ENCODE measurements at places on chromosomes 5 and 9. TPM values are rescaled to one million over a fixed set of nuclear protein-coding genes. Genes with fewer than 3 reads are reported as not detected.

DNA sequence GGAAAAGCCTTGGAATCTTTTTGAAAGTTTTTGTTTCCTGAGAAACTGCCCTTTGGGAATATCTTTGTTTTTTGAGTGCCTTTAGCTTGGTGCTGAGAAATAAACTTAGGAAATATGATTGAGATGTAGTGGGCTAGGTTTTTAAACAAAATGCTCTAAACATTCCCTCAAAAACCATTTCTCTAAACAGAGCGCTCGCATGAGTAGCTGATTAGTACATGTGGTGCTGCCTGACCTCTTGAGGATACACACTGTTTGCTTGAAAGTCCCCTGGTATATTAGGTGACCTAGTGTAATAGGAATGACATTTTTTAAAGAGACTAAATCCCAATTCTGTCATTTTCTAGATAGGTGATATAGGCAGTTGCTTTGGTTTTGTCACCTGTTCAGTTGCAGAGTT is 132.3 kb downstream of the ADAMTSL1 start:
- DNase-seq: no peak

- DNase-seq: no peak
These were observed 21.7 kb upstream of the SPINK7 start for GRCh38 chr5:148290271-148291195.

DNA sequence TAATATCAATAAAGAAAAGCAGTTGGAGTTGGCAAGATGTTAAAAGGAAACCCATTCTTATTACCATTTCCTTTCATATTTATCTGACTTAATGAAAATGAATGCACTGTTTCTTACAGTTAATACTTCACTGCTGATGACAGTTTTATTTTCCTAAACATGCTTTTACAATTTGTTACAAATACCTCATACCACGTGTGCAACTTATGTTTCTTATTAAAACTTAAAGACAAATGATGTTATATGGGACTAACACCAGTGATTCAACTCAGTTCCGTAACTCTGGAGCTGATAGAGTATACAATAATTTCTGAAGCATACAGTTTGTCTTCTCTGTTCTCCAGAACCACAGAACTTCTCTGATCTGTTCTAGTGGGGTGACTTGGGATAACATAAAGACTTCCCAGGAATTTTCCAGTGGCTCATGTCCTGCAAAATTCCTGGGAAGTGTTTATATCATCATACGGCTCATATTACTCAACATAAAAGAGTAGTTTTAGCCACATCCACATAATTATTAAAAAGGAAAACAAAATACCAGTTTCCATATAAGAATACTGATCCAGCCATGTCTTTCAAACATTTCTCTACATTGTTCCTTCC is 1259.0 kb upstream of the C9orf72 start:
- no peak for DNase-seq

DNA sequence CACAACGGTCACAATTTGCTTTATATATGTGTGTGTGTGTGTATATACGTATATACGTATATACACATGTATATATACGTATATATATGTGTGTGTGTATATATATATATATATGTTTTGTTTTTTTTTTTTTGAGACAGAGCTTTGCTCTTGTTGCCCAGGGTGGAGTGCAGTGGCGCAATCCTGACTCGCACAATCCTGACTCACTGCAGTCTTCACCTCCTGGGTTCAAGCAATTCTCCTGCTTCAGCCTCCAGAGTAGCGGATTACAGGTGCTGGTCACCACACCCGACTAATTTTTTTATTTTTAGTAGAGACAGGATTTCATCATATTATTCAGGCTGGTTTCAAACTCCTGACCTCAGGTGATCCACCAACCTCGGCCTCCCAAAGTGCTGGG is 3.1 kb downstream of the RNF38 start:
- no peak for DNase-seq

GRCh38 chr5:26681861-26682260 is 356.5 kb downstream of the CDH9 start:
- no peak for DNase-seq

DNA sequence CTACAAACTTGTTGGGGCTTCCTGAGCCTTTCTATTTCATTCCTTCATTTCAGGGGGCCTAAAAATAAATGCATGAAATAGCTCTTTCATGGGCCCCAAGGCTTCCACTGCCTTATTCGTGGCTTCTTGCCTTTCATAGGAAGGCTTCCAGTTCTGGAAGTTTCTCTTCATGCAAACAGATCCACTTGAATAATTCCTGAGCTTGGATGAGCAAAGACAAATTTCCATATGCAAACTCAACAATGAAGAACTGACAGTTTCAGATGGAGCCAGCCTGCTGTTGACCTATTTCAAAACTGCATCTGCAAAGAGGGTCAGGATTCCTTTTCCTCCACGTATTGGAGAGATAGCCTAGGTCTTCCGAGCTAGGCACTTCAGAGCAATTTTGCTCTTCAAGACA is 142.1 kb downstream of the MLLT3 start:
- DNase-seq: no peak

- no peak for DNase-seq
These were observed 7.5 kb upstream of the CCDC180 start for GRCh38 chr9:97299809-97300414.

DNA sequence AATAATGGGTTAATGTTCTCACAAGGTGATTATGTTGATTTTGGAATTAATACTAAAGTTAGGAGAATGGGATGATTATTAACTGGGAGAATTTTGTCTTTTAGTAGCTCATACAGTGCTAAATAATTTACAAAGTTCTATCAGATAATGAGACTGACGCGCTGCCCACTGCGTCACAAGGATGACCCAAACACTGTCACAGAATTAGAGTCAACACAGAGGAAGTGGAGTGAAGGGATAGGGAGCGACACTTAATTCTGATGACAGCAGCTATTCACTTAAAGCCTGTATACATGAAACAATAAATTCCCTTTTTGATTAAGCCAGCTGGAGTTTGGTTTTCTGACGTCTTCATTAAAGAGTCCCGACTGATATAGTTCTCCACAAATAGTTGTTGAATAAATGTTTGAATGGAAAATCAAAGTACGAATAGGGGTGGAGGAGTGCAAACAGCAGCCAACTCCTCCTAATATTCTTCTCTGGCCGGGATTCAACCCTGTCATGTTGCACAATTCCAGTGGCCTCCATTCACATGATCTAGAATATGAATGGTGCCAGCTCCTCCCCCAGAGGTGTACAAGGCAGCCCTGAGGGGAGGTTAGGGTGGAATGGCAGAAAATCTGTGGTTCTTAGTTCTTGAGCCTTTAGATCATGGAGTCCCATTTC is 140.3 kb downstream of the PCSK1 start:
- DNase-seq: peak; percentile 35

GRCh38 chr5:79513308-79513703 is 628 bp downstream of the HOMER1 start:
- no peak for DNase-seq

DNA sequence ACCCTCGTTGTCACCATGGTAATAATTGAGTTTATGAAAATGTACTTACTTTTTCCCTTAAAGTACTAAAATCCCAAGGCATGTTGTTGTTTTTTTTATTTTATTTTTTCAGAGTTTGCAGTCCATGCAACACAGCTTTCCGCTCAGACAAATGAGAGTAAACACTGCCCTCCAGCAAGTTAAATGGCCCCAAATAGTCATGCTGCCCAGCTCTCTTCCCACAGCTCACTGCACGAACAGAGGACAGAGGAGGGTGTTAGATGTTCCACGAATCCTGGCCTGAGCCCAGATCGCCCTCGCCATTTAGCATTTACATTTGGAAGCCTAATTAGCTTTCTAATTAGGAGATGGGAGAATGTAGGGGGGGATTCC is 1.9 kb downstream of the NIM1K start:
- no peak for DNase-seq

DNA sequence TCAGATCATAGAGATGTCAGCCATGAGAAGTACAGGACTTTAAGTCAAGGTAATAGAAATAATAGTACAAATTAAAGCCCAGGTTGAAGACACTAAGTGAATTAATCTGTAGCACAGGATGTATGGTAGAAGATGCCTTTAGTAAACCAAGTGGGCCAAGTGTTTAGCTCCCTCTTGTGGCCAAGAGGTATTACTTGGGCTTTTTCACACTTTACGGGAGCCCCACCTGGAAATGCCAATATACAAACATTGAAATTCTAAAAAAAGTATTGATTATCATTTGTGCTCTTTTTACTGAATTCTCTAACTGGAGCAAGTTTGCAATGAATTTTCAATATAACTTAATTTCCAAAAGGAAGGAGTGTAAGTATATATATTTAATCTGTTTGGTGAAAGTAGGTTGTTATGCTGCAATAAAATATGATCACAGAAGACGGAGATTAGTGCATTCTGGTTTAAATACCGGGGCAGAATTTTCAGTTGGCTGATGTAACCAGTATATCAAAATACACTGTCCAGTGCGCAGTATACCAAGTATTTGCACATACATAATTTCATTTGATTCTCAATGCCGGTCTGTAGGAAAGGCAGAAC is 84.7 kb downstream of the PARP8 start:
- DNase-seq: no peak

- DNase-seq: no peak
These were observed 21.5 kb downstream of the CDK5RAP2 start for GRCh38 chr9:120558454-120558853.

- DNase-seq: no peak
These were observed 53.5 kb downstream of the SMIM23 start for GRCh38 chr5:171839112-171839511.

DNA sequence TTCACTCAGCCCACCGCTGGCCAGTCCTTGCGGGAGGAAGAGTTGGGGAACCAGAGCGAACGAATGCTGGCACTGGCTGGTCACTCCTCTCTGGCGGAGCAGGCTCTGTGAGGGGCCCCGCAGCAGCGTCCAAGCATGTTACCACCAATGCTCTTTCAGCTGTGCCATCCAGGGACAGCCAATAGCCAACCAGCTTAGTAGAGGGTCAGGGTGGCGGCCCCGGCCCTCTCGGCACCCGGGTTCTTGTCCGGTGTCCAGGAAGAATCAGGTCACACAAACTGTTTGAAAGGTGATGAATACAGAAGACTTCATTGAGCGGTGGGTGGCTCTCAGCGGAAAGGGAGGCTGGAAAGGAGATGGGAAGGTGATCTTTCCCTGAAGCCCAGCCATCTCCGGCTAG is 135.3 kb downstream of the EGFLAM start:
- DNase-seq: no peak

GRCh38 chr5:117149312-117149711 is 574.7 kb upstream of the SEMA6A start:
- DNase-seq: no peak

GRCh38 chr5:36147681-36148080 is 4.0 kb downstream of the LMBRD2 start:
- no peak for DNase-seq

DNA sequence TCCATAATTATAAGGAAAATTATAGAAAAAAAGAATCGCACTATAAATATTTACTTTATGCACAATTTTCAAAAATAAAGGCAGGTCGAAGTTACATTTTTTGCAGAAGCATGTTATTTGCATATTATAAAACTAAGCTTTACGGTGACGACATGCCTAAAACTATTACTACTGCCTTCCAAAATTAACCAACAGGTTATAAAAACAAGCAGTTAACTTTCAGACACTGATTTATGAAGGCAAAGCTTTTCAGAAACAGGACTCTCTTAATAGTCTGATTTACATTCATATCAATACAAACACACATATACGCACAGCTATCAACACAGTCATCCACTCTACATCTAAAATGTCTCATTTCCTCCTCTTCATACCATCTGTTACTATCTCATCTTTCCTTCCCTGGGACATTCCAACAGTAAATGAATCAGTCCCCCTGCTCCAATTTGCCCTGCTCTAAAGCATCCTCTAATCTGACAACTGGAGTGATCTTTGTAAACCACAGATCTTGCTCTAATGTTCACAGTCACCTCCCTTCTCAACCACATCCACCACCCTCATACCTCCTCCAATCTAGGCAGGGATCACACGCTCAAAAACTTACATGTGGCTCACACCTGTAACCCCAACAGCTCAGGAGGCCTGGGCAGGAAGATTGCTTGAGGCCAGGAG is 21.6 kb downstream of the FBXW11 start:
- DNase-seq: no peak

DNA sequence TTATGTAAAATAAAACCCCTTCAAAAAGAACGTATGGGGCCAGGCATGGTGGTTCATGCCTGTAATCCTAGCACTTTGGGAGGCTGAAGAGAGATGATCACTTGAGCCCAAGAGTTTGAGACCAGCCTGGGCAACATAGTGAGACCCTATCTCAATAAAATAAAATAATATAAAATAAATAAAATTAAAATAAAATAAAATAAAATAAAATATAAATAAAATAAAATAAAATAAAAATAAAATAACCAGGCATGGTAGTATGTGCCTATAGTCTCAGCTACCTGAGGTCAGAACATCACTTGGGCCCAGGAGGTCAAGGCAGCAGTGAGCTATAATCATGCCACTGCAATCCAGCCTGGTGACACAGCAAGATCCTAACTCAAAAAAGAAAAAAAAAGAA is 185.1 kb downstream of the EPB41L4A start:
- DNase-seq: no peak

DNA sequence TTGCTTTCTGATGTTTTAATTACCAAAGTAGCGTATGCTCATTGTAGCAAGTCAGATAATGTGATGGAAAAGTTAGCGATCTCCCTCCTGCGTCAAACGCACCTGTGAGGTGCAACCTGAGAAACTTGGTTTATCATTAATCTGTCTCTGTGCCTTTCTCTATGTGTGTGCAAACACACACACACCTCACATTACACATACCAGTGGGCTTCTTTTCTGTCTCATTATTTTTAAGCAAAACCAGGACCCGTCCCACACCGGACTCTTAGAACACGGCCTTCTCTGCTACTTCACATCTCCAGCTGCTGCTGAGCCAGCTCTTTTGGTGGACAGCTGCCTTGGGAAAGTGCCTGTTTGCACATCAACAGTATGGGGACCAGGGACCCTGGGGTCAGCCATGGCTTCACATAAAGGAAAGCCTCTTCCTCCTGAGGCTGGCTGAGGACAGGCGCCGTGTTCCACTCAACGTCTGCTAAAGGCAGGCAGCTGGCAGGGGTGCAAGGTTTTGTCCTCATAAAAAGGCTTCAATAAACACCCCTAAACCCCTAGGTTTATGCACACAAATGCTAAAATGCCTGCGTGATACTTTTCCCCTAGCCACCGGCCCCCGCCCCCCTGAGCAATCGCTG is 44.2 kb downstream of the MRPL36 start:
- peak; percentile 74 for DNase-seq

GRCh38 chr9:114442022-114442421 is 54.2 kb upstream of the AKNA start:
- peak; percentile 34 for DNase-seq

PCDHB4 gene
- 1.6 TPM for total RNA-seq

MGAT4B gene
- 113 TPM for total RNA-seq

BNIP1 gene
- 5.8 TPM for total RNA-seq

ZNF354C gene
- 1.3 TPM for total RNA-seq

PCDHGB7 gene
- 8.0 TPM for total RNA-seq

CCDC152 gene
- total RNA-seq: 0.07 TPM

GCNT4 gene
- total RNA-seq: 4.2 TPM

SGCD gene
- total RNA-seq: 1.7 TPM

All from lower leg skin (tissue), 4 donors.